Fibroblast of villous mesenchyme (primary cell): ENCODE measurements at places on chromosomes 2 and 18.

DNA sequence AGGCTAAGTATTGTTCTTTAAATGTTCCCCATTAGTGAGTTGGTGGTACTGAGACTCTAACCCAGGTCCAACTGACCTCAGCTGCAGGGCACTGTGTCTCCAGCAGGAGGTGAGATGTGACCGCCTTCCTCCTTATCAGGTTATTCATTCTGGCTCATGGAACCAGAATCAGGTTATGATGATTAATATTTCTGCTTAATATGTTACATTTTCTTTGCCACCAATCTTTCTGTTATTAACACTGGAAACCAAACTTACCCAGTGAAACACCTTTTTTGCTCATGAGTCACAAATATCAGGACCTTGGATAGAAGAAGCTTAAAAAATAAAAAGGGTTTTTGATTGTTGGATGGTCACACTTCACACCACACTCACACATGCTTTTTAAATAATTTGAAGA is 85.4 kb downstream of the DPP4 start:
- DNase-seq, result no peak

GRCh38 chr2:84959095-84959565 is 11.8 kb upstream of the KCMF1 start:
- DNase-seq, result peak; percentile 82

DNA sequence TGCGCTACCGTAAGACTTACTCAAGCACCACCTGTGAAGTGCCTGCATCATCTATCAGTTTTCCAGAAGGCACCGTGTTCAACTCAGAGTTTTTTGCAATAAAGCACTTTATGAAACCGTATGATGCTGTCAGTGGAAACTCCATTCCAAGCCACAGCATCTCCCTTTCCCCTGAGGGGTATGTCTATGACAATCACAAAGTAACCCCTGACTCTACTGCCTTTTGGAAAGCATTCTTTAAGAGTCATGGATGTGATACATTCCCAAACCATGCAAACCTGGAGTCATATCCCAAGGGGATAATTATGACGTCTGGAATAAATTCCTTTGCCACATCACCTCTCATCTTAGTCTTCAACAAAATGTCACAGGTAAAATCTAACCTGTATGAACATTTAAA is 39.2 kb downstream of the UNC50 start:
- no peak for DNase-seq

GRCh38 chr2:28108143-28108542 is 217.6 kb downstream of the BABAM2 start:
- DNase-seq, result no peak

- DNase-seq, result no peak
Measured at GRCh38 chr2:58732999-58733398, 491.9 kb upstream of the FANCL start.
